ENCODE measurements at places on chromosomes 11 and 22.
A peak's percentile ranks its signal among the peaks of the same experiment; 100 is the strongest.

GRCh38 chr22:37162221-37163095 lies 12.7 kb upstream of the IL2RB start:
- DNase-seq: peak; percentile 72

GRCh38 chr11:61019832-61020405 lies 48.4 kb downstream of the CD6 start:
- no peak for DNase-seq

- DNase-seq: no peak
Measured at GRCh38 chr11:116527180-116527991, 245.4 kb downstream of the BUD13 start.

DNA sequence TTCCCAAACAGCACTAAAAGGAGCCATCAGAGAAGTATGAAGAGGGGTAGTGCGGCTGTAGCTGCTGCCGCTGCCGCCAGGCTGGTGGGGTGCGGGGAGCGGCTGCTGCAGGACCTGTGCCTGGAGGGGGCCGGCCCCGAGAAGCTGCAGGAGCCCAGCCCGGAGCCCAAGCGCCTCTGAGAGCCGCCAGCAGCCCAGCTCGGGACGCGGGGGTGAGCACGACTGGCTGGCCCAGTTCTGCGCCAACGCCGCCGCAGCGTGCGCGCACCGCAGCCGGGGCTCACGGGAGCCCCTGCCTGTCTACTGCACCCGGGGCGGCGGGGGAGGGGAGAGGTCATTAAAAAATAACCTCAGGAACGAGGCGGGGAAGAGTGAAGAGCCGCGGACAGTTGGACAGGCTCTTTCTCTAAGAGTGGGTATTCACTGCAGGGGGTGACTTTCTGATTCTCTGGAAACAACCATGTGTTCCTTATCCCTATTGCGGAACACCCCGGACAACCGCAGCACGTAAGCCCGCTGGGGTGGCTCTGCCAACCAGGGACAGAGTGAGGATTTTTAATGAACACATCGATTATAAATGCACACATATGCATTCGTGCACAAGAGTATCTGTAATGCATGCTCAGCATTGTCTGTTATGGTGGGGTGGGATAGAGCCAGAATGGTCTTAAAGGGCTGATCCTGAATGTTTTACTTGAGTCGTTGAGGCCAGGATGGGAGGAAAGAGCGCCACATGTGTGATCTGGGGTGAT lies 453 bp downstream of the GAS2 start:
- no peak for DNase-seq

GRCh38 chr11:19876750-19877149 lies 164.1 kb downstream of the NAV2 start:
- DNase-seq: no peak

DNA sequence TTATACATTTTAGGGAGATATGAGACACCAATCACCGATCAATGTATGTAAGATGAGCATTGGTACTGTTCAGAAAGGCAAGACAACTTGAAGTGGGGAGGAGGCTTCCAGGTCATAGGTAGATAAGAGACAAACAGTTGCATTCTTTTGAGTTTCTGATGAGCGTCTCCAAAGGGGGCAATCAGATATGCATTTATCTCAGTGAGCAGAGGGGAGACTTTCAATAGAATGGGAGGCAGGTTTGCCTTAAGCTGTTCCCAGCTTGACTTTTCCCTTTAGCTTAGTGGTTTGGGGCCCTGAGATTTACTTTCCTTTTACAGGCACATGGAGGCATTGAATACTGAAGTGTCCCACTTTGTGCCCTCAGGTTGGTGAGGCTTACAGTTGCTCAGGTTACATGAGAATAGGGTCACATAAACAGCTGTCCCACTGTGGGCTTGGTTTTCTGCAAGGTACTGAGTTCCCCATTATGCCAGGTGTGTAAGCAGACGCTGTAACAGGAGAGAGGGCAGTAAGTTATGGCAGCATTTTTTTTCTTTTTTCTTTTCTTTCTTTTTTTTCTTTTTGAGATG lies 129.8 kb upstream of the SERPIND1 start:
- DNase-seq: no peak

DNA sequence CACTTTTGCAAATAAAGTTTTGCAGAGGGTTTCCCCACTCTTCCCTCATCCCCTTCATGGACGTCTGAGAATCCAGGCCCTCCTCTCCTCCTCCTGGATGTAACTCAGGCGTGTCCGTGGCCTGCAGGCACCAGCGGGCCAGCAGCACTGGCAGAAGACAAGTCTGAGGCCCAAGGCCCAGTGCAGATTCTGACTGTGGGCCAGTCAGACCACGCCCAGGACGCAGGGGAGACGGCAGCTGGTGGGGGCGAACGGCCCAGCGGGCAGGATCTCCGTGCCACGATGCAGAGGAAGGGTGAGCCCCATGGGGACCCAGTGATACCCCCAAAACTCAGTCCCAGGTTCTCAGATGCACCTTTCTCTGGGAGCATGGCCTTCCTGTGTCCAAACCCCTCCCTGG lies 14.4 kb downstream of the TUB start:
- no peak for DNase-seq

GRCh38 chr11:32312865-32313403 lies 122.4 kb downstream of the WT1 start:
- peak; percentile 16 for DNase-seq

GRCh38 chr11:106391771-106392420 lies 314.4 kb downstream of the AASDHPPT start:
- DNase-seq: no peak

Measured in stimulated activated CD4-positive, alpha-beta T cell treated with anti-CD3 and anti-CD28 coated beads, TNF-alpha, amount 100 ng/mL, for 24 hours (primary cell).